Trophoblast cell (in vitro differentiated cells and primary cell): ENCODE measurements at places on chromosomes 5 and 9.

DNA sequence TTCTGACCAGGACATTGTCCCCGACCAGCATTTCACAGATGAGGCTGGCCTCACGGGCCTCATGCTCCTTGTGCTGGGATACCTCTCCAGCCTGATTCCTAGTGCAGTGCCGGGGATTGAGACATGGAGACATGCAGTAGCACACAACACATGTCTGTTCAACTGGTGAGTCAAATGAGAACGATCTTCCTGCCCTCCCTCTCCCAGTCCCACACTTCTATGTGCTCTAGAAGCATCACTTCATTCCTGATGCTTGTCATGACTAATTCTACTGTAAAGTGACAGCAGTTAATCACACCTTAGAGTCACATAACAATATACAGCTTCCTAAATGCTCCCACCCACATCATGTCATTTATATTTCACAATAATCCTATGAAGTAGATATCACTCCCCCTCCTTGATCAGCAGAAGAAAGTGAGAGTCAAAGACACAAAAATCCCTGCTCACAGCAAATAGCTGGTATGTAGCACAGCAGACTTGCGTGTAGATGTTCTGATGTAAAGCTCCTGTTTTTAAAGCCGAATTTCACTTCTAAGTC is 101.8 kb downstream of the CCDC192 start:
- no peak for DNase-seq

DNA sequence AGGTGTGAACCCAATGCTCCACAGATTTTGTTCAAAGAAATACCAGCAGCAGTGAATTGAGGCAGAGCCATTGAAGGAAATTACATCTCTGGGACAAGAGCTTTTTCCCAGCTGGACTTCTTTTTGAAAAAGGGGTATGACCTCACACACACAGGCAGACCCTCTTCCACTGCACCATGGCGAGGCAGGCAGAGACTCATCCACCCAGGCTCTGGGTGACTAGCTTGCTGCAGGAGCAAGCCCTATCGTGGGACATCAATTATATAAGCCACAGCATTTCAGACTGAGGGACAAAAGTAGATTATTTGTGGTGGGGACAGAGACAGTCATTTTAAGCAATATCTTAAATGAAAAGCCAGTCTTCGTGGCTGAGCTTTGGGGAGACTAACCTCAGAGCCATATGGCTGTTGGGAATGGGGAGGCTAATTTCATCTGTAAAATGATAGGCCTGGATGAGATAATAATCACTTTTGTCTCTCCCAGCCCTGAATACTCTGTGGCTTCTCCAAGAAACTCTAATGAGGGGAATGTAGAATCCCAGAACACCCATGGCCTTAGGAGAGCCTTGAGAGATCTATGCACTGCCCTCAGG is 113.1 kb upstream of the TNC start:
- DNase-seq: no peak

DNA sequence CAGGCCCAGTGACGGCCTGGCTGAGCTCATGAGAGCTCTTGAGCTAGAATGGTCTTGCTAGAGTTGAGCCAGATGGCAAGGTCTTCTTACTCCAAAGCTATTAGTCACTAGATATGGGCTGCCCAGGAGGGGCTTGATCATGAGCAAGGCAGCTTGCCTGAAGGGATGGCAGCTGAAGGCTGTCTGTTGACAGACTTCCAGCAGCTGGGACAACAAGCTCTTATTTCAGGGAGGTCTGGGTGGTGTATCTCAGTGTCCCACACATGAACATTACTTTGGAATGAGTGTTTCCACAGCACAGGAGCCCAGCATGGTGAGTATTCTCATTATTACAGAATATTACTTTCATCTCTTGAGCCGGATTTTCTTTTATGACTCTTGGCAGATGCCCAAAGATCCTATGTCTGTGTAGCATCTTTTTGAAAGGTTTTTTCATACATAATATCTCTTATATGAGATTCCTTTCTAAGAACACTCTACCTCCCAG is 414.1 kb downstream of the ARHGEF28 start:
- DNase-seq: peak; percentile 93

- DNase-seq: no peak
Observed at GRCh38 chr5:28065656-28066055, 1027.3 kb upstream of the CDH9 start.

- DNase-seq: no peak
Observed at GRCh38 chr5:170293273-170293672, 4.3 kb downstream of the LCP2 start.

- no peak for DNase-seq
Observed at GRCh38 chr5:112854651-112855050, 6.4 kb upstream of the SRP19 start.

DNA sequence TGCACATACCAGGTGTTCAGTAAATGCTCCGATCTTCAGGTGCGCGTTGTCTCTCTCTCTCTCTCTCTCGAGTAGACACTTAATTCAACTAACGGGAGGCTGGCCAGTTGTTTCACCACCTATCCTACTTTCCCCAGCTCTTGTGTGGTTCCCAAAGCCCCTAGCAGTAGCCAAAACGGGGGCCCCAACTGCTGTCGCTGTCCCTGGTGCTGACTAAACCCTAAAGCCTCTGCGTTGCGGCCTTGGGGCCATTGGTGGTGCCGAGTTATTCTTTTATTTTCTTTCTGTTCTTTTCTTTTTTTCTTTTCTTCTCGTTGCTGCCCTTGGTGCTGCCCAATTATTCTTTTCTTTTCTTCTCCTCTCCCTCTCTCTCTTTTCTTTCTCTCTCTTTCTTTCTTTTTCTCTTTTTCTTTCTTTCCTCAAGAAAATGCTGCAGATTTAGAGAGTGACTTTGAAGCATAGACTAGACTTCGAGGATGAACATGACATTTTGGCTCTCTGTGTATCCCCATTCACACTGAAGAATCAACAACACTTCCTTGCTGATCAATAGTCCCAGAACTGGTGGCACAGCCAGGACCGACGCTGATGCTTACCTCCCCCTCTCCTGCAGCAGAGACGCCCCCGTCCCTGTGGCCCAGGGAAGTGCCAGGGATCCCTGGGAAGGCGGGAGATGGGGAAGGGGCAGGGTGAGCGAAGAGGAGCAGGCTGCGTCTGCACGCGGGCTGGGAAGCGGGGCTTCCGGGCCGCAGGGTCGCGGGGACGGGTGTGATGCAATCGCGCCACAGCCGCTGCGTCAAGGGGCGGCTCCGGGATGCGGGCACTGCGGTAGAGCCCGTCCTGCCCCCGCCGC is at the start of gene FBLL1:
FBLL1 (plus strand) TSS at position 785 of the 853 bp plus-strand sequence. CDS start 200 bp downstream, outside the sequence.
- DNase-seq: no peak

DNA sequence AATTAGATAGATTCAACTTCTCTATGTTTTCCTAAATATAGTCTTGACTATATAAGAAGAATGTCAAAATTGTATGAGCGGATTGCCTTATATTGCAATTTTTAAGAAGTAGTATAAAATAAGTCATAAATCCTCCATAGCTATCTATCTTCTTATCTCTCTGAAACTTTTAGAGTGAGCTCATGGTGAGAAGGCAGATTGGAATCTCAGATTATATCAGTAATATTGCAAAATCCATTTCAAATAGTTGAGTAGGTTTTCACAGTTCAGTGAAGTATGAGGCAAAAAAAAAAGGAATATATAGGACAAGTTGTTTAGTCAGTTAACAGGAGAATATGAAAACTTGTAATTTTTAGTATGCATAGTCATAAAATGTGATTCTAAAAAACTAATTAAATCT is 156.4 kb downstream of the FAM174A start:
- DNase-seq: peak; percentile 6

DNA sequence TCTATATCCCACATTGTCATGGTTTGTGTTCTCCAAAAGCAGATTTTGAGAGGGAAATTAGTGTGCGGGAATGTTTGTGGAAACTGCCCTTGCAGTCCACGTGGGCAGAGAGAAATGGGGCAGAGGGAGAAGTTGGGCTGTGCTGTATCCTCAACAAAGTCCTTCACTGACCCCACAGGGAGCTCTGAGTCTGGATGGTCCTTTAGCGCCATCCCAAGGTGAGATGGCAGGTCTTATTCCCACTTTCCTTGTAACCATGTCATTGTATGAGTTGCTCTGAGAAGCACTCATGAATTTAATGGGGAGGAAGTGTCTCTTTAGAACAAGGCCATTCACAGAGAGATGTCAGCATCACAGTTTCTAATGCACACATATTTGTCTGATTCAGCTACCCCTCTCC is 127.1 kb downstream of the ANKRD18B start:
- DNase-seq: no peak

DNA sequence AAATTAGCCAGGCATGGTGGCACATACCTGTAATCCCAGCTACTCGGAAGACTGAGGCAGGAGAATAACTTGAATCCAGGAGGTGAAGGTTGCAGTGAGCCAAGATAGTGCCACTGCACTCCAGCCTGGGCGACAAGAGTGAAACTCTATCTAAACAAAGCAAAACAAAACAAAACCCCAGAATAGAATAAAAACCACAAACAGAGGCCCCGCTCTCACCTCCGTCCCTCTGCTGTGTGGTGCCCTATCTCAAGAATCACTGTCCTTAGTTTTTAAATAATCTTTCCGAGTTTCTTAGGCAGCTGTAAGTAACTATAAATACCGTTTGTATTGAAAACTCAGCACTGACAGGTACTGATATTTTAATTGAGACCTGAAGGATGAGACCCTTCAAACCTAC is 42.7 kb upstream of the IER5L start:
- DNase-seq: no peak

DNA sequence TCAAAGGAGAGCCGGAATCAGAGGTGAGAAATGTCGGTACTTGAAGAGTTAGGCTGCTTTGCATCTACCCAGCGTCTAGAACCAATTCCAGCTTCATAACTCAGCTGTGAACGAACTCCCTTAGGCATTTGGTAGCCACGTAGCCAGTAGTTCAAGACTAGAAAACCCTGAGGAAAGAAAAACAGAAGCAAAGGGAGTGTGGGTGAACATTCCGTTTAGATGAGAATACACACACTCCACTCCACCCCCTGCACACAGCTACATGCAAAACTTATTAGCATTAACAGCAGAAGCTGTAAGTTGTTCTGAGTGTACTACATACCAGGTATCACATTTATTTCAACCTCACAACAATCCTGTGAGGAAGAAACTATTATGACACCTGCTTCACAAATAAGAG is 78.3 kb downstream of the SMIM23 start:
- peak; percentile 82 for DNase-seq

GRCh38 chr5:174118823-174119467 is 73.4 kb downstream of the NSG2 start:
- DNase-seq: no peak

DNA sequence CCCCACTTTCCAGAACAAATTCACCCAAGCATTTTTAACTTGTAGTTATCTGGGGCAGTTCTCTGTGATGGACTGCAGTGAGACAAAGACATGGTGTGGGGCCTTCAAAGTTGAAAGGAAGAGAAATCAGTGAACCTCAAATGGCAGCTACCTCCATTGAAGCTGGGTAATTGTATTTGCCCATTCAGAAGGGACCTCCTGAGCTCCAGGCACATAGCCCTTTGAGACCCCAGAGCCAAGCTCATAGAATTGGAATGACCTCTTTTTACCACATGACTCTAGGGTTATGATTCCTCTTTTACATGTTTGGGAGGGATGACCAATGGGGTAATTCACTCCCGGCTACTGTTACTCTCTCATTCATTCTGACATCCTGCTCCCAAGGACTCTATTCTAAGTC is 368.4 kb upstream of the ITGA1 start:
- DNase-seq: no peak

DNA sequence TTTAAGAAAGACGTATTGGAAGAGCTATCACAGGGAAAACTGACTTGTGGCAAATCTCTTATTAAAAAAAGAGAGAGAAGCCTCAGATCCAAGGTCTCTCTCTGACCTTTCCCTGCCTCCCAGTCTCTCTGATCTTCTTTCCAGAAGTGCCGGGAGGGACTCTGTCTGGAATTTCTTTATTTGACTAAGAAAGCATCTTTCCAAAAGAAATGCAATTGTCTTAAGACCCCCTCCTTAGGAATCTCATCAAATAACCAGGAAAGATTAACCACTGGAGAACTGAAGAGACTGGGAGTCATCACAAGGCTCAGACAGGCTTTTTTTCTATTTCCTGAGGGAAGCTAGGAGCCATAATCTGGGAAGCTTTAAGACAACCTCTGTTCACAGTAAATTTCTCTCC is 4.6 kb downstream of the C1QTNF3 start:
- no peak for DNase-seq

- peak; percentile 76 for DNase-seq
Observed at GRCh38 chr5:39624268-39624886, 199.6 kb upstream of the DAB2 start.

DNA sequence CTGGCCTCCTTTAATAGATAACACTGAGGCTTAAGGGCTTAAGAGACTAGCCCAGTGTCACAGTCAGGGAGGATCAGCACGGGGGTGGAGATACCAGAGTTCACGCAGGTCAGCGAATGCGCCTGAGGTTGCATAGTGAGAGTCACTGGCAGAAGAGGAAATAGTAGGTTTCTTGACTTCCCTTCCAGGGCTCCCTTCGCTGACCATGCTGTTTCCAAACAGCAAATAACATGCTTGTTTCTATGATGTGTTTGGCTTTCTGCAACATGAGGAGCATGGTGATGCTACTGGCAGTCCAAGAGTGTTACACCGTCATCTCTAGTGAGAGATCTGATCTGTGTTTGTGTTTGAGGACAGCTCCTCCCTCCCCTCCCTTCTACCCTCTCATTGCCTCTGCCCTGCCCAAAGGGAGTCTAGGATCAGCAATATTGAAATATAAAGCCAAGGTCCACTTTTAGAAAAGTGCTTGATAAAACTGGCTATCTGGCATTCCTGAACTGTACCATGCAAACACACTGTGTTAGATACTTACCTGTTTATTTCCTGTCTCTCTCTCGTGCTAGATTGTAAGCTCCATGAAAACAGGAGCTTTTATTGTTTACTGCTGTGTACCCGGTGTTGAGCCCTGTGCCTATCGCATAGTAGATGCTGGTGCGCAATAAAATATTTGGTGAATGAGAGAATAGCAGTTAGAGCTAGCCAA is 12.3 kb downstream of the TLE4 start:
- peak; percentile 33 for DNase-seq

DNA sequence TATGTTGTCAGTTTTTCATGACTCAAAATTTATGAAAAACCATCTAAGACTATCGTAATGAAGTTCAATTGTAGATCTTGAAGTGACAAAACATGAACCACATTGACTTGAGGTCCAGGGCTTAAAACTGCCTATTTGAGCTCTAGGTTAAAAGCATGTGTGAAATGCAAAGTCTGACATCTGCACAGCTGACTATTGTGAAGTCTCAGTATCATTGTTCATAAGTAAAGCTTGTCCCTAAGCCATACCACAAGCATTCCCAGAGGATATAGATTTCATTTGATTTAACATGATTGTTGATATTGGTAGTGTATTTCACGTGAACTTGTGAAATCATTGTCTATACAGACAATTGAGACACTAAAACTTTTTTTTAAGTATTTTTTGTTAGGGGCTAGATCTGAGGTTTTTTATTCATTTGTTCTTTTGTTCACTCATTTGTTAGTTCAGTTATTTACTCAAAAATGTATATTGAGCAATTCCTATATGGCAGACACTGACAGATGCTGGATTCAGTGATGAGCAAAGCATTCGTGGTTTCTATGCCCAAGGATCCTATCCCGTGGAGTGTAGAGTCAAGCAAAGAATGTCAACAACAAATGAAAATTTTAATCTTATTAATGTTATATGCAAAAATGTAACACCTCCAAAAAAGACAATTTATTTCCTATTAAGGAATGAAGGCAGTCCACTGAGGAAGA is 485.2 kb downstream of the RAB3C start:
- no peak for DNase-seq

- DNase-seq: no peak
Observed at GRCh38 chr5:131792896-131793295, 3.9 kb downstream of the FNIP1 start.
